ENCODE measurements at places on chromosomes 5 and 9. TPM values are rescaled to one million over a fixed set of nuclear protein-coding genes. Genes with fewer than 3 reads are reported as not detected.

GRCh38 chr9:98195671-98196070 lies 3.2 kb upstream of the CORO2A start:
- no peak overlapping the region for H3K27ac ChIP-seq
- H3K4me3 ChIP-seq = no peak overlapping the region

- no peak for DNase-seq
- no peak overlapping the region for H3K27ac ChIP-seq
- no peaks in the 10 kb centered on the region for H3K27me3 ChIP-seq
- no peaks in the 10 kb centered on the region for H3K36me3 ChIP-seq
- H3K4me3 ChIP-seq = no peak overlapping the region
Observed at GRCh38 chr5:42502613-42503470, 79.6 kb downstream of the GHR start.

DNA sequence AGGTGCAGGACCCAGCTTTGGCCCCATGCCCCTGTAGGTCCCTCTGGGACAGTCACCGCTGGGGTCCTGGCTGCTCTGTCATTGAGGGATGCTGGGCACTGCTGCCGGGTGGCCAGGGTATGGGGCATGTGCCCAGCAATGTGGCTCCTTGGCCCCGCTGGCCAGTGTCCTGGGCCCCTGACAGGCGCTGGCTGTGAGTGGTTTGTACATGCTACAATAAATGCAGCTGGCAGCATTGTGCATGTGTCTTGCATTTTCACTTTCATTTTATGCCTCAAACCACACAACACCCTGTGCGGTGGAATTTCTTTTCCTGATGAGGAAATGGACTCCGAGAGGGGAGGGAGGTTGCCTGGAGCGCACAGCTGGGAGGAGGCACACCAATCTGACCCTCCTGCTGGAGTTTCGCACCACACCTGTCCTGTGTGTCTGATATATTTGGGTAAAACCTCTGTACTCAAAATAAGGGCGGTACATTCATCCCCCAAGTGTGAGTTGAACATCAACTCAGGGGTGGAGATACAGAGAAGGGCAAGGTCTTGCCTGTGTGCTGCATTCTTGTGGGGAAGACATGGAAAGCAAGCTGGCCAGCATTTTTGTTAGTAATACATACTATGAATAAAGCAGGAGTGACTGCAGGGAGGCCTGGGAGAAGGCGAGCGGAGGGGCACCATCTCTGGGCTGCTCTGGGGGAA lies 11.7 kb downstream of the TSPAN17 start:
- no peaks in the 10 kb centered on the region for H3K4me1 ChIP-seq
- no peak overlapping the region for H3K4me3 ChIP-seq
- no peak overlapping the region for H3K27ac ChIP-seq
- H3K27me3 ChIP-seq = no peaks in the 10 kb centered on the region
- DNase-seq = no peak

DNA sequence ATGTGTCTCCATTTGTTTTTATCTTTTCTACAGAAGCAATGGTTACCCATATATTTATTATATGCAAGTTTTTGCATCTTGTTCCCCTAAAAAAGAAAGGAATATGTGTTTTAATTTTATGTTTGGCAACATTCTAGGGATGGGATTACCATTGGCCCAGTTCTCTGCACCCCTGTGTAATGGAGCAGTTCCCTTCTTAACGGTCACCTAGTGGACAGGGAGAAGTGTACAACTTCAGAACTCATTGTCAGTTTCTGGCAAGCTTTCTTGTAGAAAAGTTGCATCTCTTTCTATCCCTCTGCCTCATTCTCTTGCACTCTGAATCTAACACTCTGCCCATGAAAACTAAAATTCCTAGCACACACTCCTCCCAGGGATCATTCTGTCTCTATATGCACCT lies 78.2 kb downstream of the DOCK8 start:
- DNase-seq = no peak
- H3K4me3 ChIP-seq = no peak overlapping the region
- H3K27me3 ChIP-seq = no peaks in the 10 kb centered on the region
- no peak overlapping the region for H3K27ac ChIP-seq
- no peaks in the 10 kb centered on the region for H3K4me1 ChIP-seq
- no peaks in the 10 kb centered on the region for H3K36me3 ChIP-seq

MED22 gene
- 47.8 TPM for total RNA-seq
